ENCODE measurements at places on chromosomes 3 and 15.

DNA sequence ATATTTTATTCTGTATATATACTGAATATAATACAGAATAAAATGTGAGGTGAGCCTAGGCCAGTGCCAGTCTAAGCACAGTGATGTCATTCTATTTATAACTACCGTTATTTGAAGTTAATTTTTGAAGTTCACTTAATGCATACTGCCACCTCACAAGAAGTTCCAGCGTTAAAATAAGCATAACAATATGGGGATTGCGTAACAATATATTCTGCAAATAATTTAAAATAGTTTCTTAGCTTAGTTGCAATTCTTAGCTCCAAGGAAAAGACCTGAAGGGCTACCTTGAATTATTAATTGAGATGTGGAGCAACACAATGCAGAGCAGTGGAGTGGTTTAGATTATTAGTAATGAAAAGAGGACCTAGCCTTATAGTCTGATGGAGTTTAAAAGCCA, 390.5 kb upstream of the ROBO1 start:
- DNase-seq = no peak

GRCh38 chr3:100047455-100048141, 66.7 kb downstream of the FILIP1L start:
- DNase-seq = no peak

DNA sequence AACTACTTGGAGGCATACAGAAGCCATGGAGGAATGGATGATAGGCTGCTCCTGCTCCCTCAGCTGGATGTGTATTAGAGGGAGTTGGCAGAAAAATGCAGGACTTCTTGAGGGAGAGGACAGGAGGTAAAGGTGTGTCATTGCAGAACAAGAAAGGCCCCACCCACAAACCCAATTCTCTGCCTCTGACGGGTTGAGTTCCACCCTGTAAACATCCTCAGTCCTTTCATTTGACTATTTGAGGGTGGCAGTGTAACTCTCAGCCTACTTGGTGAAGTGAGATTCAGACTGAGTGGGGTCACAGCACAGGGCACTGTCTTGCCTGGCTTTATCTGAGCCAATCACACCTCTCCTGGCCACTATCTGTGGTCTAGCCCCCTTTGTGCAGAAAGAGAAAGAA, at the start of gene TPRG1:
Gene TPRG1, plus strand, starts transcription at position 265 of the 400 bp plus-strand sequence. CDS start 35,414 bp downstream, outside the sequence.
- no peak for DNase-seq

DNA sequence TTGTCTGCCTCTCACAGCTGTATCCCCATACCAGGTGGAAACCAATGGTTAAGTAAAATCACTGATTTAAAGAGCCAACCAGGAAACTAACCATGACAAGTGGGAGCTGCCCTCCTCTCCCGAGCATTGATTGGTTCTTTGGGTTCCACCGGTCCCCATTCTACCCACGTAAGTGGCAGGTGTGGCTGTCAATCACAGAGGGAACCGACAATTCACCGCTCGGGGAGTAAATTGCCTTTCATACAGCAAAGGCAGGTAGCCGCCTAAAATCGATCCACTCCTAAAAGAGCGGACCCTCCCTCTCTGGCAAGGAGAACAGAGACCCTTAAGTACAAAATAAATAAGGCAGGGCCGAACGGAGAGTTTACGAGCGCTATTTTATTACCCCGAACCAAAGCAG, 1.2 kb downstream of the ERC2 start:
- peak; percentile 62 for DNase-seq

GRCh38 chr3:15284121-15284889, 48.1 kb downstream of the SH3BP5 start:
- peak; percentile 49 for DNase-seq

DNA sequence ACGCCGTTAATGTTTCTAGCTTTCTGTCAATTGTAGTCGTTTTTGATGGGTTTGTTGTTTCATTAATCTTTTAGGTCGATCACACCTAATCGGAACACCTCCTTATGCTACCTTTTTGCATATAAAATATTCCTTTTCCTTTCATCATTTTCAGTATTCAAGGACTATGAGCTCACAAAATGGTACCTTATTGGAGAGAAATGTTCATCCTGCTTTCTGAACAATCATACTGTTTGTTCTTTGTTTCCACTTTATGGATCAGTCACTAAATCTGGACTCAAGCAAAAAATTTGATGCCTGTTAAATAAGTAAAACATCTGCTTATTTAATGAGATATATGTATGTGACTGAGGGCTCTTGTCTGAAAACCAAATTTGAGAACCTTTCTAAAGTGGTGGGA, 1.1 kb downstream of the KIF15 start:
- DNase-seq = no peak

DNA sequence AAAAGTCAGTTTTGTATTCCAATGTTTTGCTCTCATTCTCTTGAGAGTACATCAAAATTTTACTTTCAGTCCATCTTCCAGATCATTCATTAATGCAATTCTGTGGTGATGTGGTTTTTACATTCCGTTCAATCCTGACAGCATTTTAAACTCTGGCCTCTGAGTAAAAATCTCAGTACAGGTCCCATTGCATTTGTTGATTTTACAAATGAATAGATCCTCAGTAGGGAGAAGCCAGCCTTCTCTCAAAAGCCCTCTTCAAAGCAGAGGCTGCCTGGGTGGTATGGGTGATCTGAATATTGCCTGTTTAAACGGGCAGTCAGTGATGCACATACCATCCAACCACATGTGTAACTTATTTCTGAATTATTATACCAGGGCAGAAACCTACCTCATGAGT, 72.5 kb upstream of the TSC22D2 start:
- DNase-seq = no peak

Measured in BE2C (cell line).